ENCODE measurements at places on chromosomes 11 and 22. TPM values are rescaled to one million over a fixed set of nuclear protein-coding genes. Genes with fewer than 3 reads are reported as not detected.

- DNase-seq, result no peak
These were observed 540.7 kb upstream of the CADM1 start for GRCh38 chr11:116044941-116045340.

ZFPL1 gene
- 24.2 TPM for total RNA-seq

RASGRP2 gene
- 5.6 TPM for total RNA-seq

SAA2 gene
- total RNA-seq, result not detected

PHOX2A gene
- total RNA-seq, result not detected

C1QTNF6 gene
- 8.4 TPM for total RNA-seq

DNA sequence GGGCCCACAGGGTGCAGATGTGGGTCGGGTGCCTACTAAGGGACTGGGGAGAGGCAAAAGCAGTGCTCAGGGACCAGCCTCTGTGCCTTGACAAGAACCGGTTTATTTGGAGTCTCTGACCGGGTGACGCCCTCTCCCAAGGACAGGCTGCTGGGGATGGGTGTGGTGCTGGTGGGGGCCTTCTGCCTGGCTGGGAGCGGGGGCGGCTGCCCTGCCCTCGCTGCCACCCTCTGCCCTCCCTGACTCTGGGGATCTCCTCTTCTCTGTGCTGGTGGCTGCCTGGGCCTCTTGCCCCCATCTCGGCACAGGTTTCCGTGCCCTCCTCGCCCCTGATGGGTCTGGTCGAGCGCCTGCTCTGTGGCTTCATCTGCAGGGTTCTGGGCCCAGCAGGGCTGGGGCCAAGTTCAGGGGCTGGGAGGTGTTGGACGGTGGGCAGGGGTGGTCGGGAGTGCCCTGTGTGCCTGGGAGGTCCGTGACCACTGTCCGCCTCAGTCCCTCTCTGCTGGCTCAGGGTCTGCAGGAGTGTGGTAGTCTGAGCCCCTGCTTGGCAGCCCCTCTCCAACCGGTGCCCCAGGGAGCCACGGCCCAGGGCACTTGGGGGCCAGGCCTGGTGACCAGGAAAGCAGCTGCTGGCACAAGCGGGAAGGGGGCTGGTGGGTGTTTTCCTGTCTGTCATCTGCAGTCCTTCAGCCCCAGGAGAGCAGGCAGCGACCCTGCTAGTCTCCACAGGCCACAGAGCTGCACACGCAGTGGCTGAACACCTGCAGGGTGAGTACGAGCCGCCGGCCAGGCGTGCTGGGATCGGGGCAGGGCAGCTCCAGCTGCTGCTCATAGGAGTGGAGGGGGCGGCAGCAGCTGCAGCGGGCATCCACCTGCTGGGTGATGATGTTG is 23.5 kb downstream of the MUC6 start:
- DNase-seq, result no peak

DNA sequence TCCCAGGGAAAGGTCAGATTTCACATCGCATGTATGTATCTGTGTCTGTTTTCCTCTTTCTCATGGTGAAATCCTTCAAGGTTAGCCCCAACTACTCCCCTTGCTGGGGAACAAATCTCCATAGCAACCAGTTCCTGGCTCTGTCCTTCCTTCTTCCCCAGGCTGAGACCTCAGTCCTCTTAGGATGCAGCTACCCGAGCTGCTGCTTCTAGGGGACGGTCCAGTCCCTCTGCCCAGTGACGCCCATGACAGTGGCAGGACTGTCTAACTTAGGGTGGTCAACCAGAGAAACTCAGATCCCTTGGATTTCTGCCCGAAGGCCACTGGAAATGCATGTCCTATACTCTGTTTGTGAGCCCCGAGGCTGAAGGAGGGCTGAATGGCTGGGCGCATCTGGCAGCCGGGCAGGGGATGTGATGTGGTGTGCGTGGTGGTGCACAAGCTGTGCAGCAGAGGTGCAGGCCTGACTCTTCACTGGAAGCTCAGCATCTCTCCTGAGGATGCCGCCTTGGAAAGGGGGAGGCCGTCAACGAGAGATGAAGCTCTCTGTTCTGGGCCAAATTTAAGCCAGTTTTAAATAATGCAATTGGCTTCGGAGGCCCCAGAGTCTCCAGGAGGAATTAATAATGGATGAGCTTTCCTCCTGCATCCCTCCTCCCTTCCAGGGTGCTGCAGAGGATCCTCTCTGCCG is 118.7 kb upstream of the B3GAT1 start:
- no peak for DNase-seq

DNA sequence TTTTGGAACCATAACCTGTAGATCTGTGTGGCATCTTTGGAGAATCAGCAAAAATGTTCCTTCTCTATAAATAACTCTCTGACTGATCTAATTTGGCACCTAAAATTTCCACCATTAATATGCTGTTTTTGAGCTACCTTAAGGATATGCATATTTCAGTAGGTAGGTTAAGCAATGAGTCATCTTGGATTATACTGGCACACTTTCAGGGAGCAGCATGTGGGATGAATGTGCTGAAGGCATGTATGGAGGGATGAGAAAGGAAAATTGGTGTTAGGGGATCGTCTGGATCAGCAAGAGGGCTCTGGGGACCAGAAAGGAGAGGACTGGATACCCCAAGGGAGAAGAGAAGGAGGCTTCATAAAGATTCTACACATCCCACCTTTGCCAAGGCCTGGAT is 44.6 kb upstream of the ELF5 start:
- DNase-seq, result no peak

DNA sequence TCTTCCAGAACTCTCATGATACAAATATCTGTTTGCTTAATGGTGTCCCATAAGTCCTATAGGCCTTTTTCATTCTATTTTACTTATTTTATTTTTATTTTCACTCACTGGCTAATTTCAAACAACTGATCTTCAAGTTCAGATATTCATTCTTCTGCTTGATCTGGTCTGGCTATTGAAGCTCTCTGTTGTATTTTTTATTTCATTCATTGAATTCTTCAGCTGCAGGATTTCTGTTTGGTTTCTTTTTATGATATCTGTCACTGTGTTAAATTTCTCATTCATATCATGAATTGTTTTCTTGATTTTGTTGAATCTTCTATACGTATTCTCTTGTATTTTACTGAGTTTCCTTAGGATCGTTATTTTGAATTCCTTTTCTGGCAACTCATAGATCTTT is 2.6 kb upstream of the OR10A3 start:
- DNase-seq, result no peak

C11orf52 gene
- not detected for total RNA-seq

- DNase-seq, result no peak
These were observed 36.2 kb upstream of the ZC3H12C start for GRCh38 chr11:110056956-110057355.

GRCh38 chr11:83006877-83007330 is 64.8 kb downstream of the RAB30 start:
- peak; percentile 43 for DNase-seq

GRCh38 chr11:62593434-62594044 is 2.2 kb upstream of the TUT1 start:
- DNase-seq, result peak; percentile 91

DNA sequence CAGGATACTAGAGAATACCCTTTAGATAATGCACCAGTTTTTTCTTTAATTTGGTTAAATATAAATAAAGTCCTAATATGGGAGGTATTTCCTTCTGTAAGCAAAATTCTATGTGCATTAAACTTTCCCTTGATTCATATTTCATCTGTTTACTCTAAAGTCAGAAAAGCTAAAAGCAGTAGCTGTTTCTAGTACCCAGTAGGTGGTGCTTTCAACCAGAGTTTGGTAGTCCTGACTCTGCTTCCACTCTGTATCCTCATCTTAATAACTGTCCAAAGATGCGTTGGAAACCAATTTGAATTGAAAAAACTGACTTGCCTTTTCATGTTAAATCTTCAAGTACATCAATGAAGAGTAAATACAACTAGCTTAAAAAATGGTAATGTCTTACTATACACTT is 1065.2 kb downstream of the JRKL start:
- no peak for DNase-seq

DNA sequence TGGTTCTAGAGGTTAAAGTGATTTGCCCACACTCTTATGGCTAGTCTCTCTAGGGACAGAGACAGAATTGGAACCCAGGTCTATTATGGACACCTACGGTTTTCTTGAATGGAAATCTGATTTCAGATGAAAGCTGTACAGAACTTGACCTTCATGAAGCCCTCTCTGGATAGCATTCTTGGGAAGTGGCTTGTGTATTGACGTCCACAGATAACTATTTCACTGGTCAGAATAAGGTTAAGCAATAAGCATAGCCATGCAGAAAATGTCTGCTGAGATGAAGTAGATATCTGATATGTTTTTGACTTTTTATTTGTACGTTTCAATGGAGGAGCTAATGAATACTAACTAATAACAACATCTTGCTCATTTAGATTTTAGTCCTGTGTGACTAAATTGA is 1.1 kb downstream of the TLCD5 start:
- no peak for DNase-seq

- no peak for DNase-seq
These were observed 51.2 kb downstream of the KCNJ4 start for GRCh38 chr22:38403812-38404211.

GRCh38 chr22:46373921-46374662 is 38.6 kb downstream of the TRMU start:
- peak; percentile 23 for DNase-seq

GRCh38 chr11:47946682-47947559 is 33.4 kb upstream of the PTPRJ start:
- peak; percentile 59 for DNase-seq

FOLH1 gene
- not detected for total RNA-seq

DNA sequence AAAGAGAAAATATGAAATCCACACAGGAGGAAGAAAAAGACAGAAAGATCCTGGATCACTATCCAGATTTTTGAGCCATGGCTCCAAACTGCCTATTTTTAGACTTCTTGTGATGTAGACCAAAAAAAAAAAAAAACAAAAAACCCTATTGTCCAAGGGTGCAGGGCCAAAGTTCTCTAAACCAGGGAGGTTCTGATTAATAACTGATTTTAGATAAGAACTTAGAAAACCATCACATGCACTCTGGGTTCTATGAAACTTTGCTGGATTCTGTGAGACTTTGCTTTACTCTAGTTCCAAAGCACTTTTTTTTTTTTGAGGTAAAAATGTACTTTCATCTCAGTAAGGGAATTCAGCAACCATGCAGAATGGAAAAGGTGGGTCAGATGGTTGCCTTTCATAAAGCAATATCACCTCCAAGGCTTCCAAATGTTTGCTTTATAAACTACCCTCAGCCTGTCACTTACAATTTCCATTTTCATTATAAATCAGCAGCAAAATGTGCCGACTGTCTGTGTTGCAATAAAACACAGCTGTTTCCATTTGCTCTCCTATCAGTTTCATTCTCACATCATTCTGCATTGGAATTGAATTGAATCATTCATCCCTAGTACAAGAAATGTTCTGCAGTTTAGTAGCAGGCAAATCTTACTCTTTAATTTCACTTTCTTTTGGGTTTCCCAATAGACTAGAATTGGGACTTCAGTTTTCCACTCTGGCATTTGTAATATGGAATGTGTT is 1584.3 kb upstream of the RAG2 start:
- no peak for DNase-seq

GRCh38 chr22:45574069-45574703 is 71.5 kb downstream of the FBLN1 start:
- DNase-seq, result no peak

- no peak for DNase-seq
These were observed 39.0 kb downstream of the GLB1L2 start for GRCh38 chr11:134370526-134371435.

DNA sequence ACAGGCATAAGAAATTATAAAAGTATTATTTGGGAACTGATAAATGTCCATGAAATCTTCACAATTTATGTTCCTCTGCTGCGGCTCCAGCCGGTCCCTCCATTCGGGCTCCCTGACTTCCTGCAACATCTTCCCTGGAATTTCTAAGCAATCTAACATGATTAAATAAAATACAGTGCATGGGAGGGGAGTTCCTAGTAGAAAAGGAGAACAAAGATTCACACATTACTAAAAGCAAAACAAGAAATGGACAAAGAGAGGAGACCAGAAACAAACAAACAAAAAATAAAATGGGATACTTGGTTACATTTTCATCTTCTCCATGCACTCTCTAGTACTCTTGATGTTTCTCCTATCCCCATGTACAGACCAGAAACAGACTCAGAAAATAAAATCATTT is 8.6 kb upstream of the APOL4 start:
- DNase-seq, result no peak

DNA sequence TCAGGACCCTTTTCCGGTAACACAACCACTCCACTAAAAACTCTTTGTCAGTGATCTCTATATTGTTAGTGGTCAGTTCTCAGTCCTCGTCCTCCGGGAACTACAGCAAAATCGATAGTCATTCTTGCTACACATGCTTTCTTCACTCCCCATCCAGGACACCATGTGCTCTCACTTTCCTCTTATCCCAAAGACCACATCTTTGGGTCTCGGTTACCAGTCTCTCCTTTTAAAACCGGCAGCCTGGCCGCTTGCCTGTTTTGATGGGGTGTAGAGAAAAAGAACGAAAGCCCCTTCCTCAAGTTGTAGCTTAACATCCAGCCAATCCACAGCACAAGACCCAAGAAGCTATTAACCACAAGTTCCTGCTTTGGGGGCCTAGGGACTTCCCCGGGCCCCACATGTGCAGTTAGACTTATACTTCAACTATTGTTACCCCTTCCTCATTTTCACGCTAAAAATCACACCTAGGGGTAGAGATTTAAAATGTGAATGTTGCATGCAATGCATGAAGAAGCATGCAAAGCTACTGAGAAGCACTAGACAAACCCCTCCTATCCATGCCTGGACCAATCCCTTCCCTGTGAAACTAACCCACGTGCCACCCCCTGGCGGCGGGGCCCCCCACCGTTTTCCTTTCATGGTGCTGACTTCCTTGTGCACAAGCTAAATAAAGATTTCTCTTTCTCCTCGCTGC is 1.5 kb upstream of the TOLLIP start:
- DNase-seq, result peak; percentile 70

DNA sequence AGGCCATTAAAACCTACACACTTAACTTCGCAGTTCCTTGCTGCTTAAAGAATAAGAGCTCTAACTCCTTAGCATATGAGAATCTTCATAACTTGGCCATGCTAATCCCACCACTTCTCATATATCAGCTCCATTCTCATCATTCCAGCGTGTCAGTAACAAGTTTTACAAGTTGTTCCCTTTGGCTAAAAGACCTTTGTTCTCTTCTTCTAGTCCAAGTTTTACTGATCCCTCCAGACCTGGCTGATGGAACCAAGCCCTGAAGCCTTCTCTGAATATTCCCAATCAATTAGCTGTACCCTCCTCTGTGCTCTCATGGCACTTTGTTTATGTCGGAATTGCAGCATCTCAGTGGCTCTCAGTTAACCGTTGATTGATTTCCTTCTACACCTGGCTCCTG is 35.8 kb downstream of the GAB2 start:
- DNase-seq, result no peak

DNA sequence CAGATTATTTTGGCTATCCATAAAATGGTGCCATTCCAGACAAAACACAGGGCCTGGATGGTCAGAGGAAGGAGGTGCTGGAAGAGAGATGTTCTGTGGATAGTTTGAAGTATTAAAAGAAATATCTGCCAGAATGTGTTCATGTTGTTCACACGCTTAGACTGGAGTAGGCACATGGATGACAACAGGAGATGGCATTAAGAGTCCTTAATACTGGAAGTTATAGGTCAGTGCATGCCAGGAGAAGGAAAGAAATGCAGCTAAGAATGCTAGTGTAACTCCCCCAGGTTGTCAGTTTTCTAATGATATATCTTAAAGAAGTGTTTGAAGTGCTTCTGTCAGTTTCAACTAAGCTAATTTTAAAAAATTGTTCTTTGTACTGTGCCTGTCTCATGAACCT is 20.2 kb downstream of the KREMEN1 start:
- DNase-seq, result no peak

- peak; percentile 36 for DNase-seq
These were observed 859.3 kb downstream of the BRD1 start for GRCh38 chr22:48968201-48968959.

MUC5AC gene
- total RNA-seq, result not detected

Measured in activated CD4-positive, alpha-beta T cell treated with anti-CD3 and anti-CD28 coated beads for 36 hours (primary cell).